Hepatocyte (in vitro differentiated cells): ENCODE measurements at places on chromosomes 11 and 22.

GRCh38 chr11:68689737-68690625 is 5.6 kb downstream of the GAL start:
- DNase-seq, result no peak

- peak; percentile 39 for DNase-seq
Measured at GRCh38 chr11:62804310-62805075, 747 bp downstream of the NXF1 start.

DNA sequence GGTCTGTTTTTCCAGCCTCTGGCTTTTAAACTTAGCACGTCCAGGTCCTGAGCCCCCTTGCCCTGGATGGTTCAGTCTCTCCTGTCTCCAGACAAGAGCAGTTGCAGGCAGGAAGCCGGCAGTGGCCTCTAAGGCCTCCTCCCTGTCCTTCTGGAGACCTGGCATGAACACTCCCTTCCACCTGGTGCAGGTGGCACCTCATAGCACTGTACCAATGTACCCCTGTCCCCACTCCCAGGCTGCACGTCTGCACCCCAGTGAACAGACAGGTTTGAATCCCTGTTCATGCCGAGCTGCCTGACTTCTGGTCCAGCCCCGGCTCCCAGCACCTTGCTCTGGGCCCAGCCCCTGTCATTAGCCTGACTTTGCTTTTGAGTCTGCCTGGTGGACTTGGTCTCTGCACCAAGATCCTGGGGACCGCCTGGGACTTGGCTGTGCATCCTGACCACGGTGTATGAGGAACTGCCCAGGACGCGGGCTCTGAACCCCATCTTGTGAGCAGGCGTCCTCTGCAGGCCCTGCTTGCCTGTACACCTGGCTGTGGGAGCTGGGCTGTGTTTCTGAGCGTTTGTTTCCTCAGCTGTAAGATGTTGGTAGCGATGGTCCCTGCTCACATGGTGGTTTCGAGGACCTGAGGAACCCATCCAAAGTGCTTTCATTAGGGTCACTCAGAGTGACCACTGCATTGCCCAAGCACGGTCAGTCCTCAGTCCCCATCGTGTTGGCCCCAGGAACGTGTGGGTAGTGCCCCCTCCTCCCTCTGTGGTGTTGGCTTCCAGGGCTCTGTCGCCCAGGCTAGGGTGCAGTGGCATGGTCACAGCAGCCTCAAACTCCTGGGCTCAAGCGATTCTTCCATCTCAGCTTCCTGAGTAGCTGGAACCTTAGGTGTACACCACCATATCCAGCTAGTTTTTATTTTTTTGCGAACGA is 75.0 kb upstream of the SHANK2 start:
- DNase-seq, result no peak

DNA sequence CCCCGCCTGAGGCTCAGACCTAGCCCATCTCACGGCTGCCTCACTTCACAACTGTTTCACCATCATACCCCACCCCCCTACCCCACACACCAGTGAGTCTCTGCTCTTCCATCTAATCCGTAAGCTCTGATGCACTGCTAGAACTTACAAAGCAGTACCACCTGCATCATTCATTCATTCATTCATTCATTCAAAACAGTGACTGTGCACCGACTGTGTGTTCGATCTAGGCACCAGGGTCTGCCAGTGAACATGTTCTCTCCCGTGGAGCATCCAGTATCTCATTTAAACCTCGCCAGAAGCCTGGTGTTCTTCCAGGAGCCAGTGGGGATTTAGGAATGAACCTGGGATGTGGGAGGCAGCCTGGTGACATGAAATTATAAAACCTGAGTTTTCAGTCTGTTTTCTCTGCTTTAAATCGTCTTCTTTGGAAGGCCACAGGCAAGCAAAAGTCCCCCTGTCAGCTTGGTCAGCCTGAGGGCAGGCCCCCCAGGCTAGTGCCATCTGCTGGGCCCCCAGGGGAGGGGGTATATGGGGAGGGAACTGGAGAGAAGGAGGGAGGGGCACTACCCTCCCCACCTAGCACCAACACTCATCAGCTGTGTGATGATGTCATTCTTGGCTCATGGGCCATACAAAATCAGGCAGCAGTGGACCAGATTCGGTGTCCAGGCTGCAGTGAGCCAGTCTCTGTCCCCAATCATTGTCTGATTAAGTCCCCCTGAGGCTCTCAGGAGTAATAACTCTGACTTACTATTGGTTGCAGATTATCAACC is 18.4 kb downstream of the TMPRSS6 start:
- no peak for DNase-seq

- no peak for DNase-seq
Measured at GRCh38 chr11:101453682-101454081, 130.1 kb downstream of the TRPC6 start.

DNA sequence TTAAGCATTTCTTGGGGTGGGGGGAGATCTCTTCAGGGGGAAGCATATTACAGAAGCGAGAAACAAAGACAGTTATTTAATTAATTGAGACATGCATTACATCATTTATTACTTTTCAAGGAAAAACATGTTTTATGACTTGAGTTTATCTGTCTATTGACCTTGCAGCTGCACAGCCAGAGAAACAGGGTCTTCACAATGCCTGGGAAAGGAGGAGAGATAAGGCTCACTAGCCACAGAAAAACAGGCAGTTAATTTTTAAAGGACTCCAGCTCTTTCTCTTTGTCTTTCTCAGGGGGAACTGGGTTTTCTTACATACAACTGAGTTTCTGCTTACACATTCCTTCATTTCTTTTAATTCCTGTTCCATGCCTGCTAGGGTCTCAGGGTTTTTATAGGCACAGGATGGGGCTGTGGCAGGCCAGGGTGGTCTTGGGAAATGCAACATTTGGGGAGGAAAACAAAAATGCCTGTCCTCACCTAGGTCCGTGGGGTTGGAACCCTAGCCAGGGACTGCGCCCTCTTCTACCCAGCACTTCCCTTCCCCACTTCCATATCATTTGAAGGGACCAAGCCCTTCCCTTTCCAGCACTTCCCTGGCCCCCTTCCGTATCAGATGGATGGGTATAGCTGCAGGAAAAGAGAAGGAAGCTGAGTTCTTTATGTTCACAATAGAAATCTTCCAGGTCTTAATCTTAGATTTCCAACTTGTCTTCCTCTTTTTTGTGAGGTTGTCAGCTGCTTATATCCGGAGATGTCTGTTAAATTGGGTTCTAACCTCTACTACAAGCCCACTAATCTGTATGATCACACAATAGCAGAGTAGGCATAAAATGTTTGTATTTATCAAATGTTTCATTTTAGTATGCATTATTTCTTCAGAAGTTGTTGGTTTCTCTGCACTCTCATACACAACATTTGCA is 38.3 kb downstream of the BIRC2 start:
- DNase-seq, result no peak

GRCh38 chr11:69744435-69744834 is 30.7 kb downstream of the FGF4 start:
- DNase-seq, result peak; percentile 63

DNA sequence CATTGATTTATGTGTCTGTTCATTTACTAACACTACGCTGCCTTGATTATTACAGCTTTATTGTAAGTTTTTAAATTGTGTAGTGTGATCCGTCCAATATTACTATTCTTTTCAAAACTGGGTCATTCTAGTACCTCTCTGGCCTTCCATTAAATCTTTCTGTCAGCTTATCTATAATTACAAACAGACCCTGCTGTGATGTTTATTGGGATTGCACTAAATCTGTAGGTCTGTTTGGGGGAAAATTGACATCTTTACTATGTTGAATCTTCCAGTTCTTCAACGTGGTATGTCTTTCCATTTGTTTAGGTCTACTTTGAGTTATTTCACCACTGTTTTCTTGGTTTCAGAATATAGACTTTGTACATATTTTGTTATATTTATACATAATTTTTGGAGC is 15.6 kb downstream of the CABIN1 start:
- no peak for DNase-seq

DNA sequence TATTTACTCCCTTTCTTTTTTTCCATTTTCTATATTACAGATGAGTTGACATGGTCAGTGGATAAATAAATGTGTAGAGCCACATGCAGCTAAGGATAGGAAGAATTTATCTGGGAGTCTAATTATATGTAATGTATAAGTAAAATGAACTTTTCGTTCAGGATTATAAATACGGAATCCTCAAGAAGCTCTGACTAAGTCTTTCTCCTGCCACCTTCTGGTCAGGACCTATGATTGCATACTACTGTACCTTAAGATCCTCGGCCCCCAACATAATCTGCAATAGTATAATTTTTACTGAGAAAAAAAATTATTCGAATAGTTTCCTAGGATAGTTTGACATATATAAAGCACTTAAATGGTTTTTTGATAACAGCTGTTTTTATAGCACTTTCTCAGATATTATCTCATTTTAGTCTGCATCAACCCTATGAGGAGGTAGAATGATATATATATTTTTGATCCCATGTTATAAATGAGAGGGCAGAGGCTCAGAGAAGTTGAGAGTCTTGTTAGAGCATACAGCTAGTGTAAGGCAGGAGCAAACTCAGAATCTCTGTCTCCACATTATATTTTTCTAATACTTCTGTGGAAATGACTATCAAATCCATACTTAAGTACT is 36.1 kb downstream of the CCDC90B start:
- DNase-seq, result peak; percentile 62

DNA sequence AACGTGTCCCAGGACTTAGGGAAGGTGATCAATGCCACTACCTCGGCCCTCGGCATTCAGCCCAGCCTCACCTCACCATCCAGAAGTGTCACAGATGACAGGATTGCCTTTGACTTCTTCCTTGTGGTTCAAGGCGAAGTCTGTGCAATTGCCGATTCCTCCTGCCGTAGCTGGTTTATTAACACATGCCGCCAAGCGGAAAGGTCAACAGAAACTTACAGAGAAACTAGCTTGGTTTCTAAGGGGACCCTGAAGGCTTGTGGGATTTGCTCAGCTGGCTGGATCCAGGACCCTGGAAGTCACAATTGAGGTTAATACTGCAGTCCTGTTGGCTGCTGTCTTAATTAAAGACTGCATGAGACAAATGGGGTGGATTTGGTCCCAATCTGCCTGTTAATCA is 65.6 kb downstream of the SHANK2 start:
- DNase-seq, result no peak

DNA sequence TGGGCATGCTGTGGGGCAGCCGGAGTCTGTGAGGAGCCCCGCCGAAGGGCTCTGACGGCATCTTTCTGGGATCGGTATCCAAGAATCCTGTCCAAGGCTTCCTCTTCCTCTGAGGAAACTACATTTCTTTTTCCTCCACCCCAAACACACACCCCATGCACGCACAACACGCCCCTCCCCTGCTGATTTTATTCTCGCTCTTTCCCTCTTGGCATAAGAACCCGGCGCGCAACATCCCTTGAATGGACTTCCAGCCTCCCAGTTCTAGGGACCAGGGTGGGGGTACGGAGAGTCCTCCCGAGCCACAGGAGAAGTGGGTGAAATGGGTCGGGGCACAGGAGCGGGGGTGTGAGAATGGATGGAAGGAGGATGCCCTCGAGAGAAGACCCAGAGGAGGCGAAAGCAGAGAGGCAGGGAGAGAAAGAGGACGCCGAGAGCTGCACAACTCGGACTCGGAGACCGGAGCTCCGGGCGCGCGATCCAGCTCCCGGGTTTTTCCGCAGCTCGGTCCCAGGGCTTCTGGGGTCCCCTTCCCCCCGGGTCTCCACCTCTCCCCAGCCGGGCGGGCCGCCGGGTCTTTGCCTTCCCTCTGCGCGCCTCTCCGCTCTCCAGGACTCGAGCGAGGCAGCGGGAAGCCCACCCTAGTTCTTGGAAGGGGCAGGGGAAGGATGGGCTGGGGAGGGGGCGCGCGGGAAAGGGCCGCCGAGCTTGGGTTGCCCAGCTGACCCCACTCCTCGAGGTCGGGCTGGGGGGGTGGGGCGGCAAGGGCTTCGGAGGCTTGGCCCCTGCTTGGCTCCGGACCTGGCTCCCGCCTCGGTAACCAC is 1.5 kb upstream of the LARGE1 start:
- DNase-seq, result peak; percentile 86

GRCh38 chr11:112656772-112657428 is 304.3 kb upstream of the NCAM1 start:
- DNase-seq, result no peak

- DNase-seq, result peak; percentile 57
Measured at GRCh38 chr11:77095551-77096490, 6.8 kb upstream of the OMP start.

DNA sequence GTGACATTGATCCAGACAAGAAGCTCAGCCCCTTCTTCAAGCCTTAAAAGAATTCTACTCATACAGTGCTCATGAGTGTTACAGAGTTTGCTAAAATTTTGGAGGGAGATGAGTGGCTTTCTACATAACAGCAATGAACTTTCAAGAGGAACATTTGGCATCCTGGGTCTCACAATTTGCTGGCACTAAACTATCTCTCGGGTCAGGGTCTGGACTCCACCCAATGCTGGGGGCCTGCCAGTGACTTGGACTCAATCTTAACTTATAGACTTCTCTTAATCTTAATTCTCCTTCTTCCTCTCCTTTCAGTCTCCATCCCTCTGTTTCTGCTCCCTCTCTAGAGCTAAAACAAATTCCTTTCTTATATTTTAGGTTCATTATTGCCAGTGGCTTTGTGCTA is 317.9 kb downstream of the TMEM135 start:
- no peak for DNase-seq

DNA sequence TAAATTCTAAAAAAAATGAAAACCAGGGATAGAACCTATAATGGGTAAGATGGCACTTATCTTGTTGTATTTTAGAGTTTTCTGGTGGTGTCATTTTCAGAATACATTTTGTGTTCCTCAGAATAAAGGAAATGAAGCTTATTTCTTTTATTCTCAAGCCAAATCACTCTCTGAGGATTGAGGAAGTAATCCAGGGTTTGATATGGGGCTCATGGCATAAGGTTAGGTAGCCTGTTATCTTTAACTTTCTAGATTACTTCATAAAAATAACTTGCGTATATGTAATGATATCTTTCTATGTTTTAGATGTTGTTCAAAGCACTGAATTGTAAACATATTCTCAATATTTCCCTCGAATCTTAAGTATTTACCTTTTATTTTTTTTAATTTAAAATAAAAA is 33.5 kb downstream of the PDE3B start:
- no peak for DNase-seq

GRCh38 chr11:62437616-62438015 is 18.8 kb downstream of the SCGB1A1 start:
- no peak for DNase-seq

GRCh38 chr22:26287382-26288225 is 118.3 kb downstream of the SEZ6L start:
- no peak for DNase-seq

DNA sequence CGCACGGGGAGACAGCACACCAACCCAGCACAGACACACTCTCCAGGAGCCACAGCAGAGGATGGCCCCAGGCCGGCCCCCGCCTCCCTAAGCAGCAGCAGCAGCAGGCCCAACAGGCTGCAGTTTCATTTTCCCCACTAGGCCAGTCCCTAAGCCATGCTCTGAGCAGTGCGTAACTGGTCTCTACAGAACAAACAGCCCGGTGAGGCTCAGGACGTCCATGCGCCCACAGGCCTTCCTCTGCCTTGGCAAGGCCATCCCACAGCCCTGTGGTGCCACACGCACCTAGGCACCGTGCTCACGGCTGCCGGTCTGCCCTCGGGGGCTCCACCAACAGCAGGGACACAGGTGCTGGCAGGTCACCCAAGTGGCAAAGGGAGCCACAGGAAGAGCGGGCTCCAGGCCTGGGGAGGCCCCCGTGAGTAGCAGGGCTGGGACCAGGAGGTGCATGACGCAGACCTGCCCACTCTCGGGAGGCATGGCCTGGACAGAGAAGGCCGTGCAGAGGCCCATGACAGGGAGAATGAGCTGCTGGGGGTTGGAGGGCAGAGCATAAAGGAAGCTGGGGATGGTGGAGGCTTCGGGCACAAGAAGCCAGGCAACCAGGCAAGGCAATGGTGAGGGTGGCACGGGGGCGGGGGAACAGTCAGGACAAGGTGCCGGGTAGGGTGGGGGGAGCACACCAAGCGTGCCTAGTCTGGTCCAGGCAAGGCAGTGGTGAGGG is 1.4 kb upstream of the MOB2 start:
- DNase-seq, result no peak

- no peak for DNase-seq
Measured at GRCh38 chr11:19163617-19164016, 38.2 kb downstream of the CSRP3 start.
